ENCODE measurements at places on chromosomes 16 and 17.
A peak's percentile ranks its signal among the peaks of the same experiment; 100 is the strongest.

DNA sequence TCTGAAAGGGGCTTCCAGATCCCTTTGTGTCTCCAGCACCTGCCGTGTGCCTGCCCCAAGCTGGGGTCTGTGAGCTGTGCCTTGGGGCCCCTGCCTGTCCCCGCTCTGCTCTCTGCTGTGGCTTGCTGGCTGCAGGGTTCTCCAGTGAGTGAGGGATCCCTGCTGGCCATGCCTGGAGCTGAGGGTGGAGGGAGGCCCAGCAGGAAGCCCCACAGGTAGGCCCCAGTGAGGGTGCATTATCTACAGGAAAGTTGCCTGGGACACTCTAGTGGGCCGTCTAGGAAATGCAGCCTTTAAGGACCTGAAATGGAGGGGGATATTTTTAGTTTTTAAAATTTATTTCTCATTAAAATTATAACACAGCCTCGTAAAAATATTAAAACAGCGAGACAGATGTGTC lies 50.9 kb downstream of the JPH3 start:
- DNase-seq, result peak; percentile 48

GRCh38 chr17:73293480-73293911 lies 18.3 kb downstream of the CDC42EP4 start:
- peak; percentile 90 for DNase-seq

GRCh38 chr16:72050769-72051464 lies 3.4 kb upstream of the HP start:
- DNase-seq, result no peak

GRCh38 chr17:68585643-68586042 lies 15.5 kb downstream of the FAM20A start:
- no peak for DNase-seq

DNA sequence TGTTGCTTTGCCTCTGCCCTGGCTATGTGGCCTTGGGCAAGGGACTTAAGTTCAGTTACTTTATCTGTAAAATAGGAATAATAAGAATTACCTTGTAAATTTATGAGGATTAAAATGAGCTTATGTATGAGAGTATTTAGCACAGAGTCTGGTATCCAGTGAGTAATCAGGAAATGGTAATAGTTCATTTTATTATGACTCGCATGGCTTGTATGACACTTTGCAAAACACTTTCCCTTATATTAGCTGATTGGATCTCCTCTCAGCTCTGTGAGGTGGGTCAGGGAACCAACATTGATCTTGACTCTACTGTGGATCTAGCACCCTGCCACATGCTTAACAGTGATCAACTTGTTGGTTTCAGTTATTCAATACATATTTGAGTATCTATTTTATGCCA lies 8.3 kb upstream of the CDH3 start:
- DNase-seq, result peak; percentile 62

DNA sequence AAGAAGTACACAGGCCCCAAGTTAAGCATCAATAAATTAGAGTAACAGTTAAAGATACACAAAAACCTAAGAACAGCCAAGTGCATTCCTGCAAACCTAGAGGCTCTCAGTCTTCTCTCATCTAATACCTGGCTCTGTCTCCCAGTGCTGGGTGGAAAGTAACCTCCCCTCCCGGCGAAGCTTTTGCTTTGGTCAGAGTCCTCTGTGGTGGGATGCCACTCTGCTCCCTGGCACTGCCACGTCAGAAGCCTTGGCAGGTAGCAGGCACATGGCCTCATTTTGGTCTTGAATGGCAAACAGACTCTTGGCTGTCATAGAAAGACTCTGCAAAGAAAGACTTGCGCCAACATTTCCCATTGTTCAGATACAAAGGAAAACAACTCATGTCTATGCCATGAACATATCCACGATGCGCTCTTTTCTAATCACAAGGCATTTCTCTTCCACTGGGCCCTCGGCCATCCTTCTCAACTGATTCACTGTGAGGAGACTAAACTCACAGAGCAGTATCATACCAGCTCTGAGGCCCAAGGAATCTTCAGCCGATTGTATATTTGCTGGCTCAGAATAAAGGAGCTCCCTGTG lies 21.2 kb downstream of the MTHFSD start:
- no peak for DNase-seq

GRCh38 chr17:49739641-49740271 lies 24.2 kb downstream of the FAM117A start:
- no peak for DNase-seq

DNA sequence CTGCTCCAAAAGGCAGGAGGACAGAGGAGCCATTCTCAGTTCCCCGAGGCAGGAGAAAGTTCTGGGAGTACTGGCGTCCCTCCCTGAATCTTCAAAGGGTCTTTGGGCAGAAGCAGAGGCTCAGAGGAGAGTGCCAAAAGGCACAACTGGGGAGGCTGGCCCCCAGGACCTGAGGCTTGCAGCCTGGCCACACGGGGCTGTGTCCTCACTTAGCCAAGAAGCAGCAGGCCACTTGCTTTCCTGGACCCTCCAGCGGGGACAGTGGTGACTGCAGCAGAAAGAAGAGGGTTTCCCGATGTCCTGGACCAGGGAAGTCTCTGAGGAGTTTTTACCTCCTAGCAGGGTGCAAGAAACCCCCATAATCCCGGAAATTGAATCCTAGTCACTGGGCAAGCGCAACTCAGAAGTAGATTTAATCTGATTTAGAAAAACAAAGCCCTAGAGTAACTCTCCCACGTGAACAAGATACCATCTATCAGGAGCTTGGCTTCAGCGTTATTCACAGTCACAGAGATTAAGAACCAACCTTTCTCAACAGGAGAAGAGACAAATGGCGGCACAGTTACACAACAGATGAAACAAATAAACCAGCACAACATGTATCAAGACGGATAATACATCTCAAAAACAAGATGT lies 25.5 kb upstream of the BCO1 start:
- DNase-seq, result no peak

DNA sequence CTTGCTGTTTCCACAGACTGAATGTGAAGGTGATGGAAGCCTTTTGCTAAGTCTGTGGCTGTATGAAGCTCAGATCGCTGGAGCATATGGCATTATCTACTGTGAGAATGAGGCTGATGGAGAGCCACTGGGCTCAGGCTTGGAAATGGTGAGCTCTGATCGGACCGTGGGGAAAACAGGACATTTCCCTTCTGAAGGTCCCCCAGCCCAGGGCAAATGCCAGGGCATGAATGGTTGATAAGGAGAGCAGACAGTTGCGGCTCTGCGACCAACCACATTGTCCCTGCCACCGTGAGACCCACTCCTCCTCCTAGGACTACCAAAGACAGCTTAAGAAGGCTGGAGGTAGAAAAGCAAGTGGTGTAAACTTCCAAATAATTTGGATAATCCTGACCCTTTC lies 4.7 kb upstream of the CUEDC1 start:
- no peak for DNase-seq

DNA sequence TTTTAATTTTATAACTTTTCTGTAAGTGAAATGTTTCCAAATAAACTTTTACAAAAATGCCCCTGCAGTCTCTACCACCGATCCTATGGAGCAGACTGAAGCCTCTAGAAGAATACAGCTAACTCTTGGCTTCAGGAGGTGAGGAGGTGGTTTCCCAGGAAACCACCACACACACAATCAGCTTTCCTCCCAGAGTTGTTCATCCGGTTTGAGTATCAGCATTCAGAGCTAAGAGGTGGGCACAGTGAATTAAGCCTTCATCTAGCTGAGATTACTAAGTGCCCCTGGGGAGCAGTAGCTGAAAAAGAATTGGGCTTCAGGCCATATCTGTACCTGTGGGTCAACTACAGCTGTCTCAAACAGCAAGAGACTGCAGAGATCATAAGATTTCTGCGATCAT lies 139.7 kb downstream of the AATF start:
- no peak for DNase-seq

DNA sequence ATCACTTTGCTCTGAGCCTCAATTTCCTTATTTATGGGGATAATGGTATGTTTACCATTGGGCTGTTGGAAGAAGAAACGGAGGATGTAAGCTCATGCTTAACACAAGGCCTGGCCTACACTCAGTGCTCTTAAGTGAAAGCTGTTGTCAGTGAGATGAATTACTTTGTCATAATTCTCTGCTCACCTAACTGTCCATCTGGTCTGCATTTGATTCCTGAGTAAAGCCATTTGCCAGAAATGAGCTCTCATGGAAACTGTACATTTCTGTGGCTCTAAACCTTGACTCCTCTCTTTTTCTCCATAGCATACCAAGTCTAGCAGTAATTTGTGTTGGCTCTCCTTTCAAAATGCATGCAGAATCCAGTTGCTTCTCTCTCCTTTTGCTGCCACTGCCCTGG lies 445.7 kb downstream of the UTP18 start:
- no peak for DNase-seq

DNA sequence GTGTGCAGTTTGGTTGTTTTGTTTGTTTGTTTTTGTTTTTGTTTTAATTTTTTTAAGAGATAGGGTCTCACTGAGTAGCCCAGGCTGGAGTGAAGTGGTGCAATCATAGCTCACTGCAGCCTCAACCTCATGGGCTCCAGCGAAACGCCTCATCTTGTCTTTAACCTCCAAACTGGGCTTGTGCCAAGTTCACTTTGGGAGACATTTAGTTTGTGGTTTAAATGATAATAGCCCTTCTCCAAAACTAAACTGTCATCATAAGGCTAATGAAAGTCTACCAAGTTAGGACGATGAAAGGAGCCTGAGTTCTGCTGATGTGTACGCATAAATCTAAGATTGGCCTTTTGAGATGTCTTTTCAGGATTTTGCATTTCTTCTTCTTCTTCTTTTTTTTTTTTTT lies 6.5 kb upstream of the CARD14 start:
- DNase-seq, result no peak

GRCh38 chr16:61763013-61763412 lies 273.2 kb downstream of the CDH8 start:
- no peak for DNase-seq

DNA sequence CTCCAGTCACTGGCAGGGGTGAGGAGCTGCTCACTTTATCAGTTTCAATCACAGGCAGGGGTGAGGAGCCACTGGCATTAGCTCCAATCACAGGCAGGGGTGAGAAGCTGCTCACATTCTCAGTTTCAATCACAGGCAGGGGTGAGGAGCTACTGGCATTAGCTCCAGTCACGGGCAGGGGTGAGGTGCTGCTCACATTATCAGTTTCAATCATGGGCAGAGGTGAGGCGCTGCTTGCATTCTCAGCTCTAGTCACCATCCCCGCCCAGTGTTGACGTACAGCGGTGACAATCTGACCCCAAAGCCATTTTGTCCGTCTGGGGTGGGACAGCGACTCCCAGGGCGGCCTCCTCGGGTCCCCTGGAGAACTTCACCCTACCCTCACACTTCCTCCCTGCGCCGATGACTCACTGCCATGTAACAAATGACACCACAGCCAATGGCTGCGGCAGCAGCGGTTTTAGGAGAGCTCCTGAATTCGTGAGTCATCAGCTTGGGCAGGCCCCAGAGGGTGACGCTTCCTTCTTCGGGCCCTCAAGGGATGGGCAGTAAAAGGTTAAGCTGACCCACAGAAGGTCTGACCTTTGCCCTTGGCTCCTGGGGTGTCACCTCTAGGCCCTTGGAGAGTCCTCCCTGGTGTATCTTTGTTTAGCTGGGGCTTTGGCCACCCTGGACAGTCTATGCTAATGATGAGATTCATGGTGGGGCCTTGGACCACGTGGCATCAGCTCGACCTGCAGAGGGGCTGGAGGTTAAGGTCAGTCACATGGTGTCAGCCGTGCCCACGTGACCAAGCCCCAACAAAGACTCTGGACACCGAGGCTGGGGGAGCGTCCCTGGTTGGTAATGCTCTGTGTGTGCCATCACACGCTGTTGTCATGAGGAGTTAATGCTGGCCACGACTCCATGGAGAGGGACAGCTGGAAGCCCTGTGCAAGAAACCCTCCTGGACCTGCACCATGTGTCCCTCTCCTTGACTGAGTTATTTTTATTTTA lies 171.7 kb downstream of the C16orf95 start:
- peak; percentile 96 for DNase-seq

- peak; percentile 20 for DNase-seq
Measured at GRCh38 chr17:14755002-14755401, 454.1 kb downstream of the HS3ST3B1 start.

- peak; percentile 91 for DNase-seq
Measured at GRCh38 chr17:76515274-76515949, 14.2 kb upstream of the RHBDF2 start.

- peak; percentile 23 for DNase-seq
Measured at GRCh38 chr17:34269969-34270368, at the start of gene CCL7. Gene CCL7, plus strand, starts transcription at chr17:34270221. Its CDS starts 70 bp downstream, at chr17:34270291.

GRCh38 chr16:27985981-27986380 lies 77.5 kb downstream of the GSG1L start:
- no peak for DNase-seq

DNA sequence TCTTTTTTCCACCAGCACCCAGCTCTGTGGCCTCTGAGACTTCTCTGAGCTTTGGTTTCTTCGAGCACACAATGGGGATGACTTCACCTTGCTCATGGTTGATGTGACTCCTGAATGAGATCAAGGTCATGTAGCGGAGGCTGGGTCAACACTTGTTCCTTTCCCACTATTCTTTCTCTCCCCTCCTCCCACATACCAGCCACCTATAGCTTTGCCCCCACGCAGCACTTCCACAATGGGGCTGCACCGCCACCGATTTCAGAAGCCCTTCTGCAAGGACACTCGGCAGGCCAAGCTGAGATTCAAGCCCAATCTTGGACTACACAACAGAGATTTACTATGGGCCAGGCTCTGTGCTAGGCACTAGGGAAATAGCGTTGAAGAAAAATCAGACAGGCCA lies 14.4 kb downstream of the TRIM25 start:
- DNase-seq, result no peak

DNA sequence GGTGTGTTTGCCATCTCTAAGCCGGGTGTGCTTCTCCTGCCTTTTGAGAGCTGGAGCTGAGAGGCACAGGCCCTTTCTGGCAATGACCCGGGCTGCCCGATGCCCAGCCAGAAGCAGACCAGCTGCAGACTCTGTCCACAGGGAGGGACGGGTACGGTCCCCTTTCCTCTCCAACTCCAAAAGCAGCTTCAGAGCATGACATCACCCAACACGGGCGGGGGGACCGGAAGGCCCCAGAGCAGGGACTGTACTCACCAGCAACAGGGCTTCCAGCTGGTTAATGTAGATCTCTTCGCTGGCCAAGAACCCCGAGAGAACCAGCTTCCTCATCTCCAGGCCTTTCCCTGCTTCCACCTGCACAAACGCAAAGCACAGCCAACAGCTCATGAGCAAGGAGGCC lies 79.4 kb downstream of the ABR start:
- DNase-seq, result no peak

All from ELR (cell line).